HepG2 (cell line): ENCODE measurements at places on chromosomes 2 and 18. TPM values are rescaled to one million over a fixed set of nuclear protein-coding genes. Genes with fewer than 3 reads are reported as not detected.

The RESP18 gene
- polyA plus RNA-seq, result not detected in 2 replicates

The UGT1A8 gene
- not detected in 2 replicates for polyA plus RNA-seq

The GKN1 gene
- polyA plus RNA-seq, result not detected in 2 replicates

The IL37 gene
- polyA plus RNA-seq, result 0.16 TPM in 1 of 2 replicates, not detected in the other

The IL1R2 gene
- polyA plus RNA-seq, result 4.7 and 7.3 TPM in 2 replicates

The CCDC85A gene
- not detected in 2 replicates for polyA plus RNA-seq

The CCDC102B gene
- polyA plus RNA-seq, result 2.3 TPM in 2 replicates

The ATP5MC3 gene
- polyA plus RNA-seq, result 732 and 1,007 TPM in 2 replicates

DNA sequence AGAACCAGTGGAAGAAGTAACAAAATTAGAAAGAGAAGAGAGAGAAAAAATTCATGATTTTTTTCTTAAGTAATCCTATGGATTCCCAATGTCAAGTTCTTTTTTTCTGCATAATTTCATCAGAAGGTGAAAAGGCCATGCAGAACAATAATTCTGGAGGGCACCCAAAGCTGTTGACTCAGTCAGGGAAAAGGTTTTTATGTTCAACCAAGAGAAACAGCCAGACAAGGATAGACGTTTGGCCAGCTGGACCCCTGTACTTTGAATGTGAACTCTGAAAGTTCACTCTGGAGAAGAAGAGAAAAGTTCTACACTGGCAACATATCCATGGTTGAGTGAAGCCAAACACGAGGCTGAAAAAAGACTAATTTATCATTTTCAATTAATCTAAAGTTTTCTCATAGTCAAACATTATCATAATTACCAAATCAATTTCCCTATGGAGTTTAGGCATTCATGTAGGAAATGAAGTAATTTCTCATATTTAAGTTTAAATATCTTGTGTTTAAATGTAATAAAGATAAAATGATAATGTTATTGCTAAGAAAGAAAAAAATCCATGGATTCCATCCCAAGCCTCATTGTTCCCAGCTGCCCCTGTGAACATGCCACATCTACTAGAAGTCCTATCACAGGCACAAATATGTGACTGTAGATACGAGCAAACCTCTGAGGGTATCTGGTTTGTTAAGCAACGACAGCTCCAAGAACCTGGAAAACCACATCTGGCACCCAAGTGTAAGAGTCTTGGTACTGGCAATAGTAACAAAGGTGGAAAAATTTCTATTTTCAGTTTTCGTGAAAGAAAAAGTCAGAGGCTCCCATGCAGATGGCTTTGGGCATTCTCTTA is 742.7 kb upstream of the ACVR2A start:
- DNase-seq, result no peak
- H3K36me3 ChIP-seq, result no peaks in the 10 kb centered on the region
- H3K27ac ChIP-seq, result no peak overlapping the region
- no peaks in the 10 kb centered on the region for H3K27me3 ChIP-seq

GRCh38 chr2:58644451-58644850 is 403.3 kb upstream of the FANCL start:
- H3K27me3 ChIP-seq, result no peaks in the 10 kb centered on the region
- no peak for DNase-seq
- H3K36me3 ChIP-seq, result no peaks in the 10 kb centered on the region
- H3K4me3 ChIP-seq, result no peak overlapping the region
- H3K4me1 ChIP-seq, result no peaks in the 10 kb centered on the region

DNA sequence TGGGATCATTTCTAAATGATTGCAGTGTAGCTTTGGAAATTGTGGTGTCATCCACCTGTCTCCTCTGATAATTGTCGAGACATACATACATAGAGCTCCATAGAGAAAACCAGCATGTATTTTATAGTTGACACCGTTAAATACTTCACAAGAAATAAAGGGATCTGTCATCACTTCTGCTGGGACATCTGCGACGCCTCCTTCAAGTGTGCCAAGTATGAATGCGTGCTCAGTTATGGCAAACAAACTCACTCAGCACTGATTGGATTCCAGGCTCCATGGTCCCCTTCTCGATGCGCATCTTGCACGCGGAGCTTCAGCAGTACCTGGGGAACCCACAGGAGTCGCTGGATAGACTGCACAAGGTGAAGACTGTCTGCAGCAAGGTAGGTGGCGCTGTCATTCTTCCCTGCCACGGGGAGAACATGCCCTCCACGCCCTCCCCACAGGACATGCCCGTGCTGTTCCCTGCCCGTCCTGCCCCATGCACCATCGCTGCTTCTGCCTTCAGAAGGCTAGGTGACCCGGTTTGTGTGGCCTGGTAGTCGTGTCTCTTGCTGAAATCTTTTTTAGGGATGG is 64.1 kb downstream of the TRAPPC12 start:
- H3K27me3 ChIP-seq, result no peaks in the 10 kb centered on the region
- DNase-seq, result no peak
- H3K4me1 ChIP-seq, result peaks cover 18% of the 10 kb centered on the region
- peaks cover 47% of the 10 kb centered on the region for H3K36me3 ChIP-seq

DNA sequence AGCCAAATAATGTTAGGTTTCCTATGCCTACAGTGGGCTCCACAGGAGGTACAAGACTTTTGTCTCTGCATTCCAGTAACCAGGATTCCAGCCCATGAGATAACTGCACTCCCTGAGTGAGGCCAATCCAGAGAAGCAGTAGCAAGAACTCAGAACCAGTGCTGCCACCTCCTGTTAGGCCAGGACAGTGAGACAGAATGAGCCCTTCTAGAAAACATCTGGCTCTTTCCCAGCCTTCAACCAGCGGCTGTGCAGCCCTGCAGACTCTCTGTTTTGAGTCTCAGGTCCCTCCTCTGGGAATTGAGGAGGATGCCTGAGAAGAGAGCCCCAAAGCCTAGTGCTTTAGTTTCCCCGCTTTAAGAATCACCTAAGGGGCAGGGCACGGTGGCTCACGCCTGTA is 44.2 kb downstream of the ARID5A start:
- H3K36me3 ChIP-seq, result no peaks in the 10 kb centered on the region
- H3K27ac ChIP-seq, result no peak overlapping the region
- DNase-seq, result peak; percentile 46
- no peak overlapping the region for H3K4me3 ChIP-seq

DNA sequence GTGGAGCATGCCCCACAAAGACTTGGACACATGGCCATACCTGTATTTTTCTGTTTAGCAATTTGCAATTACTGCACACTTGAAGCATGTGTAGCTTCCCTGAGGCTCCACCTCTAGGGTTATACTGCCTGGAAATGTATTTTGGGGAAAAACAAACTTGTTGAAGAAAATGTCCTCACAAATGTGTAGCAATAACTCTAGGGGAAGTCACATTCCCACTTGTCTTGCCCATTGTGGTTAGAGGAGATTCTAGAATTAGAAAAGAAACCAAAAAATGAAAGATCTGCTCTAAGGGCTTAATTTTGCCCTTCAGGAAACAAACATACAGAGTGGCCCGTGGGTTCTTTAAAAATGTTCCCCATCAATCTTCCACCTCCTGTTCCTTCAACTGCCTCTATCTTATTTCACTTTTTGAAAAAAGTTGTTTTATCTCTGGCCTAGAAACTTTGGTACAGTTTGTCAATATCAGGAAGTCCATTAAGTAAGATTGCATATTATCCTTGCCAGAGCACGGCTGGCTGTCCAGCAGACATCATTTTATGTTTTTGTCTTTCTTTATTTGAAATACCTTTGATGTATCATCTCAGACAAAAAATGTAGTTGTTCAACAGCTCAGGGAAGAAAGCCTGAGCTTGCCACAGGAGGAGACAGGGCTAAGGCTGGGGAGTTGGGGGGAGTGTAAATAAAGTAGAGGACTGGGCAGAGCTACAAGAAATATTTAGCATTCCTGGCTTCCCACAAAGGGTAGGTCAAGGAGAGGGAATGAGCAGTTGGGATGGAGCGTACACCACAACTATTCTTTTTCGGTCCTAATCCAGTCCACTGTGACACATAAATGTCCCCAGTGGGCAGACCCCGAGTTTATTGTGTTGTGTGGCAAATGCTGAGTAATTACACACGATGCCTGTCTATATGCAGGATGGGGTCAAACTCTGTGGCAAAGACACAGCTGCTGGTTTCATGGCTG is 96.8 kb upstream of the CDC42EP3 start:
- no peaks in the 10 kb centered on the region for H3K4me1 ChIP-seq
- no peaks in the 10 kb centered on the region; the same call in 1 of the 2 replicates for H3K27me3 ChIP-seq
- no peaks in the 10 kb centered on the region for H3K36me3 ChIP-seq
- no peak overlapping the region for H3K4me3 ChIP-seq

DNA sequence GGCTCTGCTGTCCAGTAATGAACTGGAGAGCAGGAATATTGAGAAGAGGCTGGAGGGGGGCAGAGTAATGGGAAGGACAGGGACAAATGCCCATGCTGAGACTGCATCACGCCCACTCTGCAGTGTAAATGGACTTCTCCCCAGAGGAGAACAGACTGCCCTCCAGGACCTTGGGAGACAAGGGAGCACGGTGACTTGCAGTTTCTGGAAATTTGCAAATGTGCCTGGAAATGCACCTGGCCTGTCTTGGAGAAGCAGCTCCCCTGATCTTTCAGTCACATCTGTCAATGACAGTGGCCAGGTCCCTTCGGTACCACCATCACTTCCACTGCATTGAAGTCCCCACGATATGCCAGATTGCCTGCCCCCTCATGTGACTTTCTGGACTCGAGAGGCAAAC is 178.7 kb upstream of the SH3BP4 start:
- no peak overlapping the region for H3K4me3 ChIP-seq
- peaks cover 70% of the 10 kb centered on the region for H3K4me1 ChIP-seq
- no peaks in the 10 kb centered on the region for H3K27me3 ChIP-seq
